ENCODE measurements at places on chromosomes 12 and 14.

DNA sequence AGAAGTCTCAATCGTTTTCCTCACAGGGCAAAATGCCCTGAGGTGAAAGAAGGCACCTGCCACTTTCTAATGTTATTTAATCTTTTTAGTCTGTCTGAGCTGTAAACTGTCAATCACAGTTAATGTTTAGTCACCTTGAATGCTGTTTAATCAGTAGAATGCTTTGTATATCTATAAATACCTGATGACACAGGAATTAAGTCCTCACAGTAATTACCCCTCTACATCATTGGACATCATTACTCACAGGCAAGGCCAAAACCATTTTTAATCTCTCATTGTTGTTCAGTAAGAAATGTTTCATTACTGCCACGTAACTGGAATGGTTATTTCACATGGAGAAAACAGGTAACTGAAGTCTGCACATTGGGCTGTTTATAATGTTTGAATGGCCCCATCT is 178.8 kb downstream of the EXOC5 start:
- DNase-seq: no peak

DNA sequence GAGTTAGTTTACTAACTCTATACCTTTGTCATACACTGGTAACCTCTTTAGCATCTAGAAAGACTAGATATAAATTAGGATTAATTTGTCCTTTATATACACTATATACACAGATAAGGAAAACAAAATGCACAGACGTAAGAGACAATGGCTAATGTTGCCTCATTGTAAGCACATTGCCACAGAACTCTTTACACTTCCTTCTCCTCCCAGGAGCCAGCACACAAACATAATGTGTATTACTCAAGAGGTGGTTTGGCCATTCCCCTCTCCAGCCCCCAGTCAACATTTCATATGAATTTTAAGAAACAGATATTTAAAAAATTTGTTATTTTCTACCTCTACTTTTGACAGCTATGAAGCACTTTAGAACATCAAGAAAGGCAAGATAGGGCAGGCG is 131.4 kb upstream of the OR4E1 start:
- no peak for DNase-seq

DNA sequence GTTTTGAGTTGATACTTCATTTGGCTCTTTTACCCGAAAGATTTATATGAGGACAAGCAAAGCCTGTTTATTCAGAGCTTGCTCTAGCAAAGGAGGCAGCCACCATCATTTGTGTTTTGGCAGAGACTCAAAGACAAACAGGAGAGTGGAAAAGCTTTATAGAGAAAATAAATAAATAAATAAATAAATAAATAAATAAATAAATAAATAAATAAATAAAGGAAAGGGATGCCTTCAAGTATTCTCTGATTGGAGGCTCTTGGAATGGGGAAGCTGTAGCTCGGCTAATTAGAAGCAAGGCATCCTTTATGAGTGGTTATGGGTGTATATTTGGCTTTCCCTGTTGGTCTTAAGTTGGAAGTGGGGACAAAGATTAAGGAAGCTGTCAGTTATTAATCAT is 229.8 kb downstream of the RASSF9 start:
- no peak for DNase-seq

GRCh38 chr14:41167040-41167439 is 439.6 kb upstream of the LRFN5 start:
- no peak for DNase-seq

GRCh38 chr14:32669391-32669790 is 269.3 kb upstream of the NPAS3 start:
- DNase-seq: no peak

DNA sequence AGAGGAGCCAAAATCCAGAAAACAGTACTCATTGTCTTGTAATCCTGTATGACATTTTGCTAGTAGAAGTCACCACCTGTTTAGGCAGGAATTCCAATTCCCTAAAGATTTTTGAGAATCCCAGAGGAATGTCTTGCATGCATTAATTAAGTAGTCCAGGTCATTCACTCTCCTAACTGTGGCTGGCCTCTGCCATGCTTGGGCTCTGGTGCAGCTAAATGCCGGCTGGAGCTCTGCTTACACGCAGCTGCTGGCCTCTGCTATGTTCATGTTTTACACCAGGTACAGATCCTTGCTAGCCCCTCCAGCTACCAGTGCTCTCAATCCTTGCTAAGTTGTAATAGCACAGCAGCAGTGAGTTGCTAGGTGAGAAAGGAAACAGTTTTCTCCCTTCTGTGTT is 16.3 kb upstream of the HIF1A start:
- no peak for DNase-seq

DNA sequence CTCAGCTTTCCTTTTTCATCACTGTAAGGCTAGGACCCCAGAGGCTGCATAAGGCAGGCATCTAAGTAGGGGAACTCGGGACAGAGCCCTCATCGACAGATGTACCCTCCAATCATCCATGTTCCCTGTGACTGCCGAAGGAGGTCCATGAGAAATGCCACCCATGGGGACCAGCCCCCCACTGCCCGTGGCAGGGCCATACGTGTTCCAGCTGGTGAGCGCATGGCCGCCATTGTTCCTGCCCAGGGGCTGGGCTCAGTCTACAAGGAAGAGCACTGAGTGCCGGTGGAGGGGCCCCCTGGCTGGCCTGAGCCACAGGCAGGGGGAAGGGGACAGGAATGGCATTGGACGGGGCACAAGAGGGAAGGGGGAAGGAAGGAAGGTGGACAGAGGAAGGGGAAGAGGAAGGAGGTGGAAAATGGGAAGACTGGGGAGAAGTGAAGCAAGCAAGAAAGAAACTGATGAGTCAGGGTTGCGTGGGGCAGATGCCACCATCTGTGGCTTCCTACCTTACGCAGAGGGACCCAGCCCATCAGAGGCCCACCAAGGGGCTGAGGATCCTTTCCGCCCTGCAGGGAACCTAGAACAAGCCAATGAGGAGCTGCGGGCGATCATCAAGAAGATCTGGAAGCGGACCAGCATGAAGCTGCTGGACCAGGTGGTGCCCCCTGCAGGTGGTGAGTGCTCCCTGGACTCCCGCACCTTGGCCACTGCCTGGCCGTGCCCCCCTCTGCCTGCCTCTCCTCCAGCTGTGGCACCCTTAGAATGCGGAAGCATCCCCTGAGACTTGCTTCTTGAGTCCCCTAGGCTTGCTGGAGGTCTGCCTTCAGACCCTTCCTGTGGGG is 120.6 kb upstream of the FKBP4 start:
- DNase-seq: no peak

GRCh38 chr14:92340931-92341330 is 18.0 kb downstream of the SLC24A4 start:
- no peak for DNase-seq

GRCh38 chr12:125284945-125285685 is 219.9 kb downstream of the AACS start:
- no peak for DNase-seq

All from right atrium auricular region (tissue), 2 donors.